Articular chondrocyte of knee joint (primary cell): ENCODE measurements at places on chromosomes 2 and 18. TPM values are rescaled to one million over a fixed set of nuclear protein-coding genes. Genes with fewer than 3 reads are reported as not detected.

Gene ANKRD30B
- under 0.01 TPM in 1 of 2 replicates, not detected in the other for total RNA-seq

Gene IL36RN
- not detected in 2 replicates for total RNA-seq

Gene DPP10
- total RNA-seq = not detected in 2 replicates

Gene CXCR1
- total RNA-seq = not detected in 2 replicates

Gene VSNL1
- 0.11 and 0.13 TPM in 2 replicates for total RNA-seq

Gene ZNF804A
- total RNA-seq = 0.11 TPM in 1 of 2 replicates, not detected in the other

Gene TWIST2
- total RNA-seq = 6.9 and 9.2 TPM in 2 replicates
